GM12878 (cell line): ENCODE measurements at places on chromosomes 12 and 14. TPM values are rescaled to one million over a fixed set of nuclear protein-coding genes. Genes with fewer than 3 reads are reported as not detected.

The RDH16 gene
- total RNA-seq: 0.31 TPM in 1 of 2 replicates, not detected in the other

The NYNRIN gene
- total RNA-seq: 0.05 and 0.15 TPM in 2 replicates

The TNFAIP2 gene
- total RNA-seq: 107 and 116 TPM in 2 replicates

The POU6F1 gene
- total RNA-seq: 4.2 and 4.3 TPM in 2 replicates

The CLEC9A gene
- total RNA-seq: not detected in 2 replicates

The ACOT4 gene
- 1.9 and 2.2 TPM in 2 replicates for total RNA-seq

The DIO2 gene
- not detected in 2 replicates for total RNA-seq

The INSM2 gene
- not detected in 2 replicates for total RNA-seq

The GPR162 gene
- total RNA-seq: not detected in 2 replicates

The TGM1 gene
- total RNA-seq: 4.6 and 5.9 TPM in 2 replicates

The ITPK1 gene
- 56.1 and 57.9 TPM in 2 replicates for total RNA-seq

The LTB4R gene
- total RNA-seq: 6.8 and 9.2 TPM in 2 replicates

The TESPA1 gene
- 34.4 and 37.5 TPM in 2 replicates for total RNA-seq

The CLEC1B gene
- not detected in 2 replicates for total RNA-seq

The KRT7 gene
- total RNA-seq: 6.6 and 7.6 TPM in 2 replicates

The POTEG gene
- 1.6 and 1.7 TPM in 2 replicates for total RNA-seq

The EVL gene
- total RNA-seq: 104 and 112 TPM in 2 replicates

The TRIM9 gene
- 0.18 and 0.19 TPM in 2 replicates for total RNA-seq

The RPL10L gene
- not detected in 2 replicates for total RNA-seq

The FOXM1 gene
- 58.6 and 60.0 TPM in 2 replicates for total RNA-seq

The PMEL gene
- 0.96 and 1.3 TPM in 2 replicates for total RNA-seq

The P2RX2 gene
- total RNA-seq: not detected in 2 replicates

The KRT74 gene
- not detected in 2 replicates for total RNA-seq

The MANSC4 gene
- 0.21 TPM in 1 of 2 replicates, not detected in the other for total RNA-seq

The ADAMTS20 gene
- total RNA-seq: not detected in 2 replicates

The RNASE2 gene
- total RNA-seq: not detected in 2 replicates

The SERPINA12 gene
- not detected in 2 replicates for total RNA-seq

The CAPS2 gene
- total RNA-seq: 5.1 and 5.4 TPM in 2 replicates

The CHMP4A gene
- 33.0 and 35.5 TPM in 2 replicates for total RNA-seq

The DTX3 gene
- total RNA-seq: 9.6 and 10.5 TPM in 2 replicates

The KLRK1 gene
- 0.64 and 1.2 TPM in 2 replicates for total RNA-seq

The RBM23 gene
- total RNA-seq: 61.4 and 66.1 TPM in 2 replicates

The ACACB gene
- 0.88 and 1.4 TPM in 2 replicates for total RNA-seq

The RNFT2 gene
- 17.3 and 21.0 TPM in 2 replicates for total RNA-seq

The MFAP5 gene
- not detected in 2 replicates for total RNA-seq

The KRT86 gene
- total RNA-seq: 0.29 and 0.33 TPM in 2 replicates

The PRPH gene
- total RNA-seq: 0.31 TPM in 1 of 2 replicates, not detected in the other

The OASL gene
- total RNA-seq: 2.6 and 3.9 TPM in 2 replicates

The MAX gene
- 114 and 122 TPM in 2 replicates for total RNA-seq

The ACSM4 gene
- not detected in 2 replicates for total RNA-seq

The TULP3 gene
- total RNA-seq: 7.8 and 8.5 TPM in 2 replicates

The DPY19L2 gene
- total RNA-seq: 0.24 and 0.44 TPM in 2 replicates

The TMEM263 gene
- 30.9 and 31.3 TPM in 2 replicates for total RNA-seq

The GPR84 gene
- total RNA-seq: 3.7 and 4.0 TPM in 2 replicates

The AQP2 gene
- not detected in 2 replicates for total RNA-seq

The MAP1LC3B2 gene
- total RNA-seq: 1.8 TPM in 1 of 2 replicates, not detected in the other

The PKP2 gene
- total RNA-seq: 0.05 and 0.08 TPM in 2 replicates

The GARIN6 gene
- total RNA-seq: not detected in 2 replicates

The FIGNL2 gene
- not detected in 2 replicates for total RNA-seq

The GDF3 gene
- total RNA-seq: not detected in 2 replicates

The RAB5B gene
- total RNA-seq: 50.9 and 54.2 TPM in 2 replicates

The CRIP1 gene
- 177 and 188 TPM in 2 replicates for total RNA-seq
